ENCODE measurements at places on chromosomes 16 and 17. TPM values are rescaled to one million over a fixed set of nuclear protein-coding genes. Genes with fewer than 3 reads are reported as not detected.

Gene CD300LB
- total RNA-seq, result 0.25 TPM

DNA sequence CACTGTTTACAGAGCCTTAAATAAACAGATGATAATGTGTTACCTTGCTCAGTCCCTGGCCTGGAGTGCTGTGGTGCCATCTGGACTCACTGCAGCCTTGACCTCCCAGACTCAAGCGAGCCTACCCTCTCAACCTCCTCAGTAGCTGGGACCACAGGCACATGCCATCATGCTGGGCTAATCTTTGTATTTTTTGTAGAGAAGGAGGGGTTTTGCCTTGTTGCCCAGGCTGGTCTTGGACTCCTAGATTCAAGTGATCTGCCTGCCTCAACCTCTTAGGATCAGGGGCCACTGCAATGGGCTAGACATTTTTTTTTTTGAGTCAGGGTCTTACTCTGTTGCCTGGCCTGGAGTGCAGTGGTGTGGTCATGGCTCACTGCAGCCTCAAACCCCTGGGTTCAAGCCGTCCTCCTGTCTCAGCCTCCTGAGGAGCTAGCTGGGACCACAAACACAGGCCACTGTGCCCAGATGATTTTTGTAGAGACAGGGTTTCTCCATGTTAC lies 5.0 kb upstream of the NAGLU start:
- DNase-seq, result no peak

GRCh38 chr17:13492737-13493122 lies 109.0 kb downstream of the HS3ST3A1 start:
- DNase-seq, result no peak

Gene NTN1
- total RNA-seq, result 7.4 TPM

GRCh38 chr16:1918351-1919326 lies at the start of gene HS3ST6:
Gene HS3ST6, minus strand, starts transcription at chr16:1918415. Its CDS starts 92 bp downstream, at chr16:1918323.
- DNase-seq, result no peak

Data from left colon (tissue), 2 donors.